Dorsolateral prefrontal cortex (tissue), 122 donors: ENCODE measurements at places on chromosomes 16 and 17. TPM values are rescaled to one million over a fixed set of nuclear protein-coding genes. Genes with fewer than 3 reads are reported as not detected.

The VAT1L gene
- 46.9 TPM for total RNA-seq

The MYH1 gene
- total RNA-seq, result 0.16 TPM

The KRTAP1-1 gene
- total RNA-seq, result not detected

The GRB7 gene
- total RNA-seq, result 1.4 TPM

The SLC5A10 gene
- not detected for total RNA-seq

The ABHD15 gene
- 5.9 TPM for total RNA-seq

The STX1B gene
- 360 TPM for total RNA-seq

The ADGRG3 gene
- 2.0 TPM for total RNA-seq

The KRT15 gene
- total RNA-seq, result not detected

The RNF227 gene
- total RNA-seq, result 6.6 TPM

The PABPN1L gene
- total RNA-seq, result not detected

The TENT4B gene
- 16.5 TPM for total RNA-seq

The KCNJ18 gene
- not detected for total RNA-seq

The KCNH4 gene
- total RNA-seq, result 2.6 TPM

The KRT36 gene
- total RNA-seq, result not detected

The RASL10B gene
- total RNA-seq, result 29.8 TPM
